CD8-positive, alpha-beta memory T cell (primary cell): ENCODE measurements at places on chromosomes 1 and 21. TPM values are rescaled to one million over a fixed set of nuclear protein-coding genes. Genes with fewer than 3 reads are reported as not detected.

DNA sequence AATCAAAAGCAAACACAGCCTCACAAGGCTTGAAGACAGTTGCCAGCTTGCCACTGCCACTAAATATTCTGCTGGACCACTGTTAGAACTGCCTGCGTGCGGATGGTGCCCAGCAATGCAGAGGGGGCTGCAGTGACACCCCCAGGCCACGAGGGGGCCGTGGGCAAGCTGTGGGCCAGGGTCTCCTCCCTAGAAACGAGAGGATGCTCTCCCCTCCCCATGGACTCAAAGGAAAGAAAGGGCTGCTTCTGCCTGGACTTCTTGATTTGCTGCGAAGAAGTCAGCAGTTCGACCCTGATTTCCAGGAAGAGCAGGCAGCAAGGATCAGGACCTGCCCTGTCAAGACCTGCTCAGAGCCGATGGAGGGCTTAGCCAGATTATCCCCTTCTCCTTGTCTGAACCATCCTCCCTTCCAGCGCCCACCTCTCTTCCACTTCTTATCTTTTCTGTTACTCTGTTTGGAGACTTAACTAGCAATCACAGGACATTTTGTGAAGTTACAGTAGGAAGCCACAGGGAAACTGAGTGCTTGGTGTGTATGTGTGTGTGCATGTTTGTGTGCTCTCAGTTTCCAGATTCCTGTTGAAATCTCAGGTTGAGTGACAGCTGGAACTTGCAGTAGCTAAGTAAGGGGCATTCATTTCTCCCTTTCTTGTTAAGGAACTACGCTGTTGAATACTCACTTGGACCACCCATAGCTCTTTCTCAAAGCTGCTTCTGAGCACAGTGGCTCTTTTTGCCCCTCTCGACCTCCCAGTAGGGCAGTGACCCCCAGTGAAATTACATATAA is 2.7 kb downstream of the MAN1C1 start:
- H3K4me3 ChIP-seq: peak overlapping the region; percentile 45
- H3K36me3 ChIP-seq: no peaks in the 10 kb centered on the region

Gene ESRRG
- not detected for polyA plus RNA-seq

GRCh38 chr1:84971957-84972356 is 25.0 kb downstream of the MCOLN2 start:
- no peaks in the 10 kb centered on the region for H3K36me3 ChIP-seq
- H3K4me3 ChIP-seq: no peak overlapping the region
- no peak for DNase-seq
- H3K27ac ChIP-seq: no peak overlapping the region
- peaks cover 18% of the 10 kb centered on the region for H3K4me1 ChIP-seq

Gene DARS2
- 9.4 TPM for polyA plus RNA-seq

DNA sequence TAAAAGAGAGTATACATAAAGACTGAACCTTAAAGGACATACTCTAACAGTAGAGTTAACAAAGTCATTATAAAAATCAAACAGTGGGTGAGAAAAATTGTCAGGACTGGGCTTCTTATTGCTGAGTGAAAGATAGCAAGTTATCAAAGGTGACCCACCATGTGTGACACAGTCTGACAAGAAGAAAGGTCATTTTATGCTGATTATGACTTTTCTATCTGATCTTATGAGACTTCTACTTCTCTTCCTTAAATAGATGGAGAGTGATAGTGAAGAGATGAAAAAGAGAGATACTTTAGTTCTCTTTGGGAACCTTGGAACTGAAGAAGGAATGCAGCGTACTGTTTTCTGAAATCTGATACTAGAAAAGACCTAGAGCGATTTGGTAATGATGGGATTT is 2157.1 kb downstream of the NCAM2 start:
- H3K27ac ChIP-seq: no peak overlapping the region
- H3K4me1 ChIP-seq: no peaks in the 10 kb centered on the region
- no peaks in the 10 kb centered on the region for H3K36me3 ChIP-seq
- no peak overlapping the region for H3K4me3 ChIP-seq

Gene PHLDA3
- 1.0 TPM for polyA plus RNA-seq

- H3K4me1 ChIP-seq: no peaks in the 10 kb centered on the region
- no peak overlapping the region for H3K27ac ChIP-seq
- H3K4me3 ChIP-seq: no peak overlapping the region
- no peak for DNase-seq
Measured at GRCh38 chr1:53541761-53542550, 82.8 kb downstream of the DMRTB1 start.

Gene RCSD1
- polyA plus RNA-seq: 171 TPM

DNA sequence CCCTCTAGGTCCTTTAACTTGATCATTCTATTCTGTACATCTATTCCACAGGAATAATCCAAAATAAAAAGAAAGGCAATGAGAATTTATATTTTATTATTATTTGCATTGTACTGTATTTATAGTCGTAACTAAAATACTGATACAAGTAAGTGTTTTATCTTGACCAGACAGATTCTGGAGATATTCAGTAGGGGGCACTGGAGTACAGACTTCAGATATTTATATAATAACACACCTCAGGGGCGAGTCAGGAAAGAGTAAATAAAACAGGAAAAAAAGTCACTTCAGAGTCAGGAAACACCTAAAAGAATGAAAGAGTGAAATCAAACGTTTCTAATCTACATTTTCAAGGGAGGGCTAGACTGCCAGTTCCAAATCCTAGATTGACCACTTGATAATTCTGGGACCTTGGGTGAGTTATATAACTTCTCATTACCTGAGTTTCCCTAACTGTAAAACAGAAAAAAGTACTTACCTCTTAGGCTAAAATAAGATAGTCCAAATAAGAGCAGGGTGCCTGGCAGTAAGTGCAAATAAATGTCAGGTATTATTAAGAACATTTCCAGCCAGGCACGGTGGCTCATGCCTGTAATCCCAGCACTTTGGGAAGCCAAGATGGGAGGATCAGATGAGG is 31.1 kb upstream of the MTF1 start:
- peaks cover 29% of the 10 kb centered on the region for H3K36me3 ChIP-seq
- no peak overlapping the region for H3K4me3 ChIP-seq
- DNase-seq: peak; percentile 49
